ENCODE measurements at places on chromosomes 1 and 21.

DNA sequence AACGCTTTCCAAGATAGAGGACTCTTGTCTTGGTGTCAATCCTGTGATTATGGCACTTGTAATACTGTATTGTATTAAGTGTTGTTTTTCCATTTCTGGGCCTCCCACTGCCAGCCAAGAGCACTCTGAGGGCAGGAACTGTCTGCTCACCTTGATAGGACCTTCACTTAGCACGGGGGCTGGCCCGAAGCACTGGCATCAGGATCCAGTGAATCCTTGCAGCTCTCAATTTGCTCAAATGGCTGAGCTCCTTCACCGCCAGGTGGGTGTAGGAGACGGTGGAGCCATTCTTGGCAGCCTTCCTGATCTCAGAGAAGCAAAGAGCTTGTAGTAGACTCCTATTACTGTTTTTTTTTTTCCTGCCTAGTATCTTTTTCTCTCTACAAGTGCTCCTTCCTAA lies 17.7 kb downstream of the MECR start:
- no peak for DNase-seq

GRCh38 chr1:84101204-84101603 lies 42.9 kb upstream of the PRKACB start:
- DNase-seq = no peak

DNA sequence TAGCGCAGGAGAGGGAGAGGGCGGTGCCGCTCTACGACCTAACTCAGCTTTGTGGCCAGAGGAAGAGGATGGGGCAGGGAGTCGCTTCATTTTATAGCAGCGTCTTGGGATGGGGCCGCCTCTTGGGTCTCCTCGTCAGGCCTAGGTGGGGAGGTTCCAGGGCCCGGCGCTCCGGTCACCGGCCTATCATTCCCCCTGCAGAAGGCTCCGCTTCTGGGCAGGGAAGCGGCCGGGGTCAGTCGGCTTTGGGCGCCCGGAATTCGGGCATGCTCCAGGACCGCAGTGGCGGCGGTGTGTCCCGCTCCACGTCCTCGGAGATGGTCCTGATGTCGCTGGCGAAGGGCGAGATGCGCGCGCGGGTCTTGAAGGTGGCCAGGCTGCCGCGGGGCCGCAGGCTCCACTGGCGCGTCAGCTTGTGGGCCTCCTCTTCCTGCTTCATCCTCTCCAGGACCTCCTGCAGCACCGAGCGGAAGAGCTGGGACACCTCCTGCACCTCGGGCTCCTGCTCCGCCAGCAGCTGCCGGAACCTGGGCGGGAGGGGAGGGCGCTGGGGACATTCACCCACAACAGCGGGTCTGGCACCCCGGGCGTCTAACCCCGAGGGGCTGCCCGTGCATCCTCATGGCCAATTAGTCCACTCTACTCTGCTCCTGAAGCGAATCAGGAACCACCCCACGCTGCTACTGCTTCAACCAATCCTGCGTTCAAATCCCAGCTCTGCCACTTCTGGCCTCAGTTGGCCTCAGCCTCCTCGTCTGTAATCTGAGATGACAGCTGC lies 13.0 kb downstream of the RD3 start:
- DNase-seq = no peak

DNA sequence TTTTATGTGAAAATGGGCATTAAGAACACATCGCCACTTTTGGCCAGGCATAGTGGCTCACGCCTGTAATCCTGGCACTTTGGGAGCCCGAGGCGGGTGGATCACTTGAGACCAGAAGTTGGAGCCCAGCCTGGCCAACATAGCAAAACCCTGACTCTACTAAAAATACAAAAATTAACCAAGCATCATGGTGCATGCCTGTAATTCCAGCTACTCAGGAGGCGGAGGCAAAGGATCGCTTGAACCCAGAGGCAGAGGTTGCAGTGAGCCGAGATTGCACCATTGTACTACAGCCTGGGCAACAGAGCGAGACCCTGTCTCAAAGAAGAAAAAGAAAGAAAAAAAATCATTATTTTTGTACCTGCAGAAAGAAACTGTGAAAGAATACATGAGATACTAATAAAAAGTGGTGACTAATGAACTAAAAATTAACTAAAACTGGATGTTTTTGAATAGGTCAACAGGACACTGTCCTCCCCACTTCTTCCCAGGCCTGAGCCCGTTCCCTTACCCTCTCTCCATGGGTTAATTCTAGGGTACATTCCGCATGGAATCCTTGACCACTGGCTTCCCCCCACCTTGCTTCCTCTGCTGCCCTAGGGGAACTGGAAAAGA lies 8.3 kb upstream of the TINAGL1 start:
- DNase-seq = no peak

GRCh38 chr1:118992868-118993699 lies 4.9 kb upstream of the TBX15 start:
- DNase-seq = no peak

DNA sequence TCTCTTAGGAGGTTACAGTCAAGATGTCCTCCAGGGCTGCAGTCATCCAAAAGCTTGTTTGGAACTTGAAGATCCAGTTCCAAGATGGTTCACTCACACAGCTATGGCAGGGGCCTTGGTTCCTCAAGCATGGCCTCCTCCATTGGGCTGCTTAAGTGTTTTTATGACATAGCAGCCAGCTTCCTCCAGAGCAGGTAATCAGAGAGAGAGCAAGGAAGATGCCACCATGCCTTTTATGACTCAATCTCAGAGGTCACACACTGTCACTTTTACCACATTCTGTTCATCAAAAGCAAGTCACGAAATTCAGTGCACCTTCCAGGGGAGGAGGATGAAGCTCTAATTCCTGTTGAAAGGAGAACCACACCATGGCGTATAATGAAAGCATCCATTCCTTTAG lies 17.1 kb downstream of the ELAPOR1 start:
- DNase-seq = no peak

DNA sequence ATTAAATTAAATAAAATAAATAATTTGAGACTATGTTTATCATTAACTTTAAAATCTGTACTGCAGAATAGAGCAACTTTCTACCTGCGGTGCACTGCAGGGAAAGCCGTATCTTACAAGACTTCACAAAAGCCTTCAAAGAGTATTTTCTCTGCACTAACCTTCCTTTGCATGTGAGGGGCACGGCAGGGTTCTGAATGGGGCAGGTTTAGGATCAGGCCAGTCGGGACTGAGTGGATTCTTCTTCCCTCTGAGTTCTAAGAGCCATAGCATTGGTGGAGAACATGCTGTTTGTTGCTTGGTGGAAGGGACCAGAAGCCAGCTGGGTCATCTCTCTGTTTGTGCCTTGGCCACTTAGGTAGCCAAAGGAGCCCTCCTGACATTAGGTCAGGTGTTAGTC lies 55.2 kb upstream of the LGALS8 start:
- no peak for DNase-seq

DNA sequence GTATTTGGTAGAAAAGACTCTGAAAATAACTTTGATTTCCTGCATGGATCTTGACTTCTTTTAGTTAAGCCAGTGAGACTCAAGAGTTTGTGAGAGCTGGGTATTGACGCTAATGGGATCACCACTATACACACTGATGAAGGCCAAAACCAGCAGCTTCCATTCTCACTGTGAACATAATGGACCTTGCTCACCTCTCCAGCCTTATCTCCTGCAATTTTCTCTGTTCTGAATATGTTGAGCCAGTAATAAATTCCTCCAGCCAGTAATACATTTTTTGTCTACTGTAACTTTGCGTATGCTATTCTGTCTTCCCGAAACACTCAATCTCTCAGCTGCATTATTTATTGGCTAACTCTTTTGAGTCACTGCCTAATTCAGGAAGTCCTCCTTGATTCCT lies 111.6 kb upstream of the PPP2R5A start:
- DNase-seq = no peak

DNA sequence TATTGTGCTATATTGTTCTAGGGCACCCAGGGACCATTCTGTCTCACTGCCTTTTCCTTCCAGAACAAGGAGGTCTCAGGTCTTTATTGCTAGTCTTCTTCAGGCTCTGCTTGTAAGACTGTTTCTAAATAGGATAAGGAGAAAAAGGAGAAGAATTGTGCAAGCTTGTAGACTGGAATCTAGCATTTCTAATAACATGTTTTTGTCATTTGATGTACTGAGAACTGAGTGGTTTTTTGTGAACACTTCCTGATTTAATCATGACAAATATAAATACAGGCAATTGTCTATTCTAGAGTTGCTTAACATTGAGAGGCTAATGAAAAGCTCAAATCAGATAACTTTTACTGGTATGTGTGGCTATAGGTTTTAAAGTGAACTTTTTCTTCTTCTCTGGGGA lies 77.6 kb downstream of the CLIC4 start:
- DNase-seq = no peak

GRCh38 chr1:211479624-211480023 lies 12.3 kb downstream of the RD3 start:
- DNase-seq = no peak

GRCh38 chr1:203151362-203152157 lies 24.0 kb downstream of the ADORA1 start:
- DNase-seq = no peak

- no peak for DNase-seq
Observed at GRCh38 chr21:29017639-29018237, 1.4 kb downstream of the RWDD2B start.

DNA sequence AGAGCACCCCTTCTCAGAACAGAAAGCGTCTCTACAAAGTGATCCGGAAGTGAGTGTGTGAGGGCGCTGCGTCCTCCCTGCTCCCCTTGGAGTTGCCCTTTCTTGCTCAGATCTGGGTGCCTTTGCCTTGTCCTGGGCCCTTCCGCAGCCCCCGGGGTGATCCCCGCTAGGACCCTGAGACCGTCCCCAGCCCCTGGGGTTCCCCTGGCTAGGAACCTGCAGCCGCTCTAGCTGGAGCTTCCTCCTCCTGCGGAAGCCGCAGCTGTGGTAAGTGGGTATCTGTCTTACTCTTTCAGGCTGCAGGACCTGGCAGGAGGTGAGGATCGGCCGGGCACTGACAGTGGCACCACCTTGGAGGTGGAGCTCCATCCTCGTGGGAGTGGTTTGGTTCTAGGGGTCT lies 11.2 kb downstream of the RRP1 start:
- DNase-seq = no peak

DNA sequence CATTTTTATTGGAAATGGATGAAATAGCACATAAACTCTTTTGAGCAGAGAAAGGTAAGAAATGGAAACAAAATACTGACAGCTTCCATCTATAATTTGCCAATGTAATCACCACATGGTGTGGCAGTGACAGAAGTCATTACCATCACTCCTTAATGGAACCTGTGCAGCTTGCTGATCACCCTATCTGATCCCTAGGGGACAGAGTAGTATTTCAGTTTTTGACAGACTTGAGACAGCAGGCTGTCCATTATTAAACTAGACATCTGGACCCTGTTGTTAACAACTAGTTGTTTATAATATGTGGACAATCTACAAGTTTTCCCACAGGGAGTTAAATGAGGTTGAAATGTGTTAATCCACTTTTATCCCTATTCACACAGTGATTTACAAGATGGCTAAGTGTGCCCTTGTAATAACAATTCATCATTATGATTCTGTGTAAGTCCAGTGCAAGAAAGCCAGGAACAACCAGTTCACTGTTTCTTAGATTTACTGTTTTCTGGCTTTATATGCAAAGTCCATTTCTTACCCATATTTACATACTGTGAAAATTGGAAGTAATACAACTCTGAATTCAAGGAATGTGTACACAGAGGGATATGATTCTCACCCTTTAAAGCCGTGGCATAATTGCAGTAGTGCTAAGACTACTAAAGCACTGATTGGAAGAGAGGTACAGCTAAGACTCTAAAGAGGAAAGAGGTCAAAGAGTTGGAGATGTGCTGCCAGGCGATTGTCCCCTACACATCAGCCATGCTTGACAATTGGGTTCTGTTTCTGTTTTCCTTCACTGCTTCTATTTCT lies 9.1 kb downstream of the KCNT2 start:
- DNase-seq = no peak

GRCh38 chr21:33578214-33578613 lies 10.3 kb downstream of the DONSON start:
- no peak for DNase-seq

DNA sequence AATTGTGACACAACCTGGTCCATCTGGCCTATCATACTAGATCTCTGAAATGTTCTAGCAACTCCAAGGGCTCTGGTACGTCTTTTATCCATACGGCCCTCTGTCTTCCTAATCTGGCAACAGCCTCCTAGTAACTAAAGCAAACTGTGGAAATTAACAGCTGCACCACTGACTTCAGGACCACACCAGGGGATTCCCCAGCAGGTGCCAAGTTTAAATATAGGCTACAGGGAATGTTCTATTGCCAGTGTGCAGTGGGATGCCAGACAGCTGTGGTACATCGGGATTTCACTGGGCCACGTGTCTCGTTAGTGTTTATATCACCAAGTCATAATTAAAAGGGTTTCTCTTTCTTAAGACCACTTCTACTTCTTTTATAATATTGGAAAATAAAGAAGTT lies 94.3 kb downstream of the RGS2 start:
- DNase-seq = no peak
